ENCODE measurements at places on chromosomes 5 and 9.

DNA sequence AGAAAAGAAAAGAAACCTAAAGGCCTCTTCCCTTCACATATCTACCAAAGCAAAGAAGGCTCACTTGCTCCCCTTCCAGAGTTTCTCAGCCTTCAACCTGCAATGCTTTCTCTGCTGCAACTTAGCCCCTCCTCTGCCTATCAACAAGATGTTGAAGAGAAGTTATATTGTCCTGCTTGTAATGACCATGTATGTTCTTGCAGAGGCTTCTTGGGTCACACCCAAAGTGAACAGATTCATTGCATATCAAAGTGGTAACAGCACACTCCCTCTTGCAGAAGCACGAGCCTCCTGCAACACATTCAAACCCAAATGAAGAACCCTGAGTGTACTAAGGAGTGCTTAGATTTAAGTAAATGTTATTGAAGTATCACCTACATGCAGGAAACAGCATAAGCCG, 494.3 kb downstream of the NTRK2 start:
- DNase-seq = no peak

DNA sequence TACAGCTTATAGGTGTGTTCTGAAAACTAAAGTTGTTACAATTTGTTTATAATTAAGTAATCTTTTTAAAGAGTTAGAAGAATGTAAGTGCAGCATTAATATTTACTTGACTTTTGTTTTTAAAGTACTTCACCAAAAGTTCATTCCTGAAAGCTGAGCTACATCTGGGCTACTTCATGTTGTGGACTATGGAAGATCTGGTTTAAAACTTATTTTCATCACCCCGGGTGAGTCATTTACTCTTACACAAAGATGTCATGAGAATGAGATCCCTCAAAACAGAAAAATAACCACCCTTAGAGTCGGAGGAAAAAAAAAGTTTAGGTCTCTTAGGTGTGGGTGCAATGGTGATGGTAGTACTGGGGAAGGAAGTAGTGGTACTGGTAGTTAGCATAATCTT, 5.1 kb downstream of the POU5F2 start:
- no peak for DNase-seq

- no peak for DNase-seq
Observed at GRCh38 chr9:88993871-88994460, 2.7 kb downstream of the S1PR3 start.

DNA sequence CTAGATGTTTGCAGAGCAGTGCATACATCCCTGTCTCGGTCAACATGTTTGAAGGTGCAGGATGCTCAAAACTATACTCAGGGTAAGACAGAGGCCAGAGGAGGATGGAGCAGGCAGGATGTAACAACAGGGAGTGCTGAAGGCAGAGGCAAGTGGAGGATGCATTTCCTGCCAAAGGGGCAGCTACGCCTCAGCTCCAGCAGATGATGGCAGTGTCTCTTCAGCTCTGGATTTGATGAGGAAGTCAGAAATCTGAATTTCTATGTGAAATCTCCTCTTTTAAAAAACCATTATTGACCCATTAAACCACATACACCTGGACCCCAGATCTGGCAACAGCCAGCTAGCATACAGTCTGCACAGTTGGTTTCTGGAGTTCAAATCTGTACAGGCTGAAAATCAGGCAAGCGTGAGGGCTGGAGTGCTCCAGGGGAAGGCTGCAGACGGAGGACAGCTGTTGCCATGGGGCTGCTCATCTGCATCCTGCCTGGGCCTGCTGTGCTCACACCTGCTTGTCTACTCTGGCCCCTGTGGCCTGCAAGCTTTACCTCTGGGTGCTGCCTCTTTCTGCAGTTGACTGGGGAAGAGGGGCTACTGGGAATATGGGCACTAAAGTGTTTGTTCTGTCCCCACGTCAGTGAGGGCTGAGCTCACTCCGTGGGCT, 152.9 kb upstream of the SLC28A3 start:
- DNase-seq = peak; percentile 71

GRCh38 chr5:119322312-119322947, 33.4 kb upstream of the TNFAIP8 start:
- no peak for DNase-seq

DNA sequence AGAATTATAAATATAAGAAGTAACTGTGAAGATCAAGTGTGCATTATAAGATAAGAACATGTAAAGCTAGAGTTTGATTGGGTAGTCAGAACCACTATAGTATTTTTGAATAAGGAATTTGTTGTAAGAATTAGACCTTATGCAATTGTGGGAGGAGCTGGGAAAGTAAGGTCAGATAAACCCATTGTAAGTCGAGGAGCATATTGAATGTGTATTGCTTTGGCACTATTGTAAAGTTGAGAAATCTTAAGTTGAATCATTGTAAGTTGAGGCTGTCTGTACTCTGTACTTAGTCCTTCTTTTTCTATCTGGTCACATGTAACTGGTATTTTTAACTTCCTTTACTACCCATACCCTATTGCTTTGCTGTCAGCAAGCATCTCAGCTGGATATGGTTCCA, 158.7 kb downstream of the CCDC171 start:
- DNase-seq = no peak

- DNase-seq = no peak
Observed at GRCh38 chr9:103025796-103026195, 30.7 kb downstream of the CYLC2 start.

- no peak for DNase-seq
Observed at GRCh38 chr9:104494808-104495207, 9.3 kb upstream of the OR13F1 start.

DNA sequence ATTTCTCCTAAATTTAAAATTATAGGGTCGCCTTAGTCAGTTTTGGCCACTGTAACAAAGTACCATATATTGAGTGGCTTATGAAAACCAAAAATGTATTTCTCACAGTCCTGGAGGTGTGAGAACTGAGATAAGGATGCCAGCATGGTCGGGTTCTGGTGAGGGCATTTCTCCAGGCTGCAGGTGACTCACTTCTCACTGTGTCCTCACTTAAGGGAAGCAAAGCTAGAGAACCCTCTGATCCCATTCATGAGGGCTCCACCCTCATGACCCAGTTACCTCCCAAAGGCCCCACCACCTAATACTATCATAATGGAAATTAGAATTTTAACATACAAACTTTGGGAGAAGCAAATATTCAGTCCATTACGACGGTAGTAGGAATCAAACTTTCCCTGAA, 75.1 kb upstream of the FBN2 start:
- DNase-seq = no peak

GRCh38 chr9:93128011-93128714, 5.9 kb downstream of the NINJ1 start:
- DNase-seq = no peak

- DNase-seq = no peak
Observed at GRCh38 chr5:96893342-96893741, 17.0 kb downstream of the ERAP2 start.

DNA sequence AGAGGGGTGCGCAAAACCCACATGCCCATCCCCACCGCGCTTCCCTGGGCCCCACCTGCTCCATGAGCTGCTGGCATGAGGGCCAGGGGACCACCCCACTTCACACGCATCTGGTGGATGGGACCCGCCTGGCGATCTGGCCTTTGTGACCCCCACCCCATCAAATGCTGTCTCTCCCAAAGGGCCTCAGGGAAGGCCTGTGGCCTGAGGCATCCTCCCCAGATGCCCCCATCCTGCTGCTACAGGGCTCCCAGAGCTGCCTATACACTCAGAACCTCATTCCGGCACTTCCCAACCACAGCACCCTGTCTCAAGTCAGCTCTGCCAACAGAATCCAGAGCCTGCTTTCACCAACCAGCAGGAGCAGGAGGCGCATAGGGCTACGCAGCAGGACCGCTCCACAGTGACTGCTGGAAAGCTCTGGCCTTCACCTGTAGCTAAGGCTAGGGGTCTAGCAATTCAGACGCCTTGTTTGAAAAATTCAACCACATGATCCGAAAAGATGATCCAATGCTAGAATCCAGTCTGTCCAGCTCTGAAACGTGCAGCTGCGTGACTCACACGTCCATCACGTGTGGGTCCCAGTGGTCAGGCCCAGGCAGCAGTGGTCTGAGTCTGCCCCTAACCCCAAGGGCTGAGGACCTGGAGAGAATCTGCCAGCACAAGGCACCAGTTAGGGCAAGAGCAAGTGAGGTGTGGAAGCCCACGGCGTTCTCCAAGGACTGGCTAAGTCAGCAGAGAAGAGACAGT, 1.4 kb upstream of the SNAPC4 start:
- DNase-seq = no peak

- no peak for DNase-seq
Observed at GRCh38 chr5:21774801-21775200, 1078.3 kb downstream of the CDH12 start.

- no peak for DNase-seq
Observed at GRCh38 chr5:179852993-179853547, 5.5 kb downstream of the MRNIP start.

- no peak for DNase-seq
Observed at GRCh38 chr5:180331647-180331950, 21.5 kb downstream of the GFPT2 start.

- DNase-seq = no peak
Observed at GRCh38 chr5:61667525-61668218, 335.6 kb downstream of the ZSWIM6 start.

GRCh38 chr9:29319736-29320513, 1746.6 kb upstream of the C9orf72 start:
- DNase-seq = no peak

GRCh38 chr9:93108291-93109041, 12.4 kb downstream of the CARD19 start:
- no peak for DNase-seq

GRCh38 chr9:124365036-124365435, 50.2 kb downstream of the PSMB7 start:
- peak; percentile 28 for DNase-seq

- no peak for DNase-seq
Observed at GRCh38 chr5:57561231-57561842, 78.7 kb upstream of the ACTBL2 start.

GRCh38 chr9:33884856-33885701, 68.1 kb downstream of the UBE2R2 start:
- peak; percentile 88 for DNase-seq

DNA sequence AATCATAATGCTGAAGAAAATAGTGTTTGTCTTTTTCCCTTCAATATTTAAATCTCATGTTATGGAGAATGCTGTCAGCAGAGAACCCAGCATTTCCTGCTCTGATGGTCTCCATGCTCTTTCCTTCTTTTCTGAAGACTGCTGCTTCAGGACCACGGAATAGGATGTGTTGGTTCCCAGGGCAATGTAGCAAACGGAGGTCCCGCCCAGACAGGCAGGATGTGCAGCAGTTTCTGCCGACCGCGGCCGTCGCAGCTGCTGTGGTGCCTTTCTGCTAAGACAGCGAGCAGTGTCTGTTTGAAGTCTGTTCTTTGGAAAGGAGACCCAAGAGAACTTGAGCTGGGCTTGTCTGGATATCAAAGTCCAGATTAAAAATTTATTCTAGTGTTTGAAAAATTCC, 654.3 kb downstream of the CCDC171 start:
- DNase-seq = no peak

DNA sequence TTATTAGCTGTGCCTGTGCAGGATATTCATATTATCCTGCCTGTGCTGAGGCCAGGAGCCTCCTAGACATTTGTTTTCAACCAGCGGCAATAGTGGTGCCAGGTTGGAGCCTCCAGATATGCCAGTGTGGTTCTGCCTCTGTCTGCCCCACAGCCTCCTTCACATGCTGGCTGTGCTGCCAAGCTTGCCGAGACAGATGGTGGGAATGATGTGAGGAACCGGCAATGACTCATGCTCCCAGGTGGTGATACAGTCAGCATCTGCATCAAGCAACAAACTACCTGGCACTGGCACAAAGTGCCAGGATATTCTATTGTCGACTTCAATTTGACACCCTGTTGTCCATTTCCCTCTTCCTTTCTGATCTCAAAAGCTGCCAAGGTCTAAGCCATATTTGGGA, 285.7 kb downstream of the CHSY3 start:
- DNase-seq = no peak

GRCh38 chr5:96896276-96896675, 20.0 kb downstream of the ERAP2 start:
- no peak for DNase-seq

GRCh38 chr5:127834554-127834953, 131.4 kb downstream of the CCDC192 start:
- DNase-seq = no peak

- no peak for DNase-seq
Observed at GRCh38 chr9:85702726-85703289, 38.9 kb downstream of the AGTPBP1 start.

- DNase-seq = no peak
Observed at GRCh38 chr5:95925939-95926338, 35.7 kb downstream of the ELL2 start.

DNA sequence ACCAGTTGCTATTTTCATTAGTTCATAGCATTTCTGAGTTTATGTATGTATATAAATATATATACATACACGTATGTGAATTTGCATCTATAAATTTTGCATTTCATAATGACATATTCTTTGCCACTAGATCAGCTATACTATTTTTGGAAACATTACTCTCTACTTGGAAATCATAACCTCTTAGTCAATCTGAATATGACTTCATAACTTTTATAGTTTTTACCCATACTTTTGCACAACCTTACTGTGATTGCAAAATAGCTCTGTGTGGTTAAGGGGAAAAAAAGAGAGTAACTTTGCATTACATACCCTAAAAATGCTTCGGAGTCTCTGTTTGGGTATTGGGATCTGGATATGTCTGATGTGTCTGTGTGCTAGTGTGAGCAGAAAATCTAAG, 44.9 kb upstream of the ADAMTSL1 start:
- DNase-seq = no peak

GRCh38 chr5:114018186-114018585, 343.7 kb upstream of the KCNN2 start:
- DNase-seq = no peak

DNA sequence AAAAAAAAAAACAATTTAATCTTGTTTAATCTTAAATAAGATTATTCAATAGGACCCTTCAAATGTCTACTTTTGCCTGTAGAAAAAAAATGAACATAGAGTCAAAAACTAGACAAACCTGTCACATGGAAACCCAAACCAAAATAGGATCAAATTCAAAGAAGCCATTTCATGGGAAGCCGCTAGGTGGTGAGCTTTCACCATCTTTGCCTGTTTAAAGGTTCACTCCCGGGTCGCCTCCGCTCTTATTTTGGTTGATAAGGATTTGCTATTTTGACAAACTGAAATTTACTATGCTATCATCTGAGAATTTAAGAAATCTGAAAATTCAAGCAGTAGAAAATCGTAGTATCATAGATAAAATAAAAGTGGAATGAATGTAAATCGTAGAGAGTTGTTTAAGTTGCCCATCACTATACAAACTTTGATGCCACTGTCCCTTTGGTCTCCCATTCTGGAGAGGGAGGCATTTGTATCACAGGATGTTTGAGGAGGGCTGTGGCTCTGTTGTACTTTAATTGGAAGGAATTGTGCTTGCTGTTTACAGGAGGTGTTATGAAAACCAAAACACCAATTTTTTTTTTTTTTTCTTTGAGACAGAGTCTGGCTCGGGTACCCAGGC, 43.5 kb upstream of the DNAH5 start:
- peak; percentile 58 for DNase-seq

- no peak for DNase-seq
Observed at GRCh38 chr5:172920447-172920849, 38.8 kb upstream of the RPL26L1 start.

DNA sequence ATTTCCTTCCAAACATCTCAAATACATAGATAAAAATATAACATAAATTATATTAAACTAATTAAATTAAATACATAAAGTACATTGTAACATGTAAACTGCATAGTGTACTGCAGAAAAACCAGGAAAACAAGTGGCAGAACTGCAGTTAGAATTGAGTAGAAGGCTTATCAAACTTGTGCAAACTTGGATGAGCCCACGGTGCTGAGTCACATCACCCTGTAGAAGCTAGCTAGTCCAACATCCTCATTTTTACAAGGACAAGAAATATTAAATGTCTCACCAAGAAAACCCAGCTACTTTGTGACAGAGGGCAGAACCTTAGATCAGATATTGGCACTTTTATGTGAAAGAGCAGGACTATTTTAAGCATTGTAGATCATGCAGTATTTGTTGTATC, 807.9 kb upstream of the NUDT12 start:
- no peak for DNase-seq

All from NCI-H345 (cell line).